ENCODE measurements at places on chromosomes 4 and X.
A peak's percentile ranks its signal among the peaks of the same experiment; 100 is the strongest.

GRCh38 chr4:60945641-60946040 is 254.5 kb upstream of the ADGRL3 start:
- DNase-seq: no peak

DNA sequence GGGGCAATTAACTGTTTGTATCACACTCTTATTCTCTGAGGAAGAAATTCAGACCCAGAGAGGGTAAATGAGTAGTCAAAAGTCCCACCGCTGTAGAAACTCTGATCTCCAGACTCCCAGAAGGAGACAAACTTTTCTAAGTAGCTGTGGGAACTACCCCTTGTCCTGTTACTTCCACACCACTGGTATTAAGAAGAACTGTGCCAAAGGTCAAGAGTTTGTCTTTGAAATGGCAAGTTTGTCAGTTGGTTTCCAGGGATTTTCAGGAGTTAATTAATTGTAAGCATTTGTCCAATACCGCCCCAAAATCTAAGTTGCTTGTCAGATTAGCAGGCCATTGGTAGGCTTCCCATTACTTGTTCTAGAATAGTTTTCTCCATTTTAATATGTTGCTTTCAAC is 85.7 kb downstream of the GC start:
- DNase-seq: no peak

DNA sequence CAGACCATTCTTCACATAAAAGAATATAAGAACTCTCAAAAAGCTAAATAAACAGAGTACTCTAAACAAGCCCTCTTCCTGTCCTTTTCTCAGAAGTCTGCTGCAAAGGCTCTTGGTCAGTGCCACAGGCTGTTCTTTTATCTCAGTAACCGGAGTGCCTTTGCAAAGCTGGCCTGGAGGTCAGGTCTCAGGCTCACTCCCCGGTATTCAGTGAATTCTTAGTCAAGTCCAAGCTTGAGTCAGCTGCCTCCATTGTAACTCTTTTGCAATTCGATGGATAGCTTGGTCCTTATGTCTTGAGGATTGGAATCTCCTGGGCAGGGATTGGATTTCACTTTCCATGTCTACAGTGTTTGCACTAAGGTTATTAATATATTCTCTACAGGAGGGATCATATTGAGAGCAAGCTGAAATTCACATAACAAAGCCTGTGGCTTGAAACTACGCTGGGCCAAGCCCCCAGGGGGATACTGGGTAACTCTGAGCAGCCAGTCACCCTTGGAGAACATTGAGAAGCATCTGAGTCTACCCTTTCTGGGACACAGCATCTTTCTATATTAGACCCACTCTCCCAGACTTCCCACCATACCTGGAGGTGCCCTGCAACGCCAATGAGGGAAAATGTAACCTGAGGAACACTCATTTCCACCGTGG is 10.0 kb upstream of the HS6ST2 start:
- no peak for DNase-seq

DNA sequence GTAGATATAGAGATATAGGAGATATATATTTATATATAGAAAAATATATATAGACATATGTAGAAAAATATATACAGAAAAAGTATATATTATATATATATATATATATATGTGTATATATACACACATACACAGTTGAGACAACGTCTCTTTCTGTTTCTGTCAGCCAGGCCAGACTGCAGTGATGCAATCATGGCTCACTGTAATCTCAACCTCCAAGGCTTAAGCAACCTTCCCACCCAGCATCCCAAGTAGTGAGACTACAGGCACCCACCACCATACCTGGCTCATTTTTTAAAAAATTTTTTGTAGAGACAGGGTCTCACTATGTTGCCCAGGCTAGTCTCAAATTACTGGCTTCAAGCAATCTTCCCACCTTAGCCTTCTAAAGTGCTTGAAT is 426.3 kb downstream of the GPM6A start:
- no peak for DNase-seq

DNA sequence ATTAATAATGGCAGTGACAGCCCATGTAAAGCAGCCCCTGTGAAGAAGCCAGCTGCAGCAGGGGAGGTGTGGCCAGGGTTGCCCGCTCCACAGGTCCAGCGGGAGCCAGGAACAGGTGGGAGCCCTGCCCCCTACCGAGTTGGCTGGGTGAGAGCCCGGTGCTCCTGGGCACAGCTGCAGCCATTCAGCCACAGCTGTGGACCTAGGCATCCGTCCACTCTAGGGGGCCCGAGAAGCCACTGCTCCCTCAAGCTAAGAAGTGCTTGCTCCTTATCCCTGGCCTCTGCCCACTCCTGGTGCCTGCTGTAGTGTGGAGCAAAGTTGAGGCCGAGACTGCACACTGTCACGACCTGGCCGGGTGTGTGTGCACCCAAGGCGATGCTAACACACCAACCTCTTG is 1469.0 kb downstream of the PCDH7 start:
- DNase-seq: no peak

GRCh38 chrX:132444936-132445335 is 43.9 kb downstream of the MBNL3 start:
- DNase-seq: no peak

DNA sequence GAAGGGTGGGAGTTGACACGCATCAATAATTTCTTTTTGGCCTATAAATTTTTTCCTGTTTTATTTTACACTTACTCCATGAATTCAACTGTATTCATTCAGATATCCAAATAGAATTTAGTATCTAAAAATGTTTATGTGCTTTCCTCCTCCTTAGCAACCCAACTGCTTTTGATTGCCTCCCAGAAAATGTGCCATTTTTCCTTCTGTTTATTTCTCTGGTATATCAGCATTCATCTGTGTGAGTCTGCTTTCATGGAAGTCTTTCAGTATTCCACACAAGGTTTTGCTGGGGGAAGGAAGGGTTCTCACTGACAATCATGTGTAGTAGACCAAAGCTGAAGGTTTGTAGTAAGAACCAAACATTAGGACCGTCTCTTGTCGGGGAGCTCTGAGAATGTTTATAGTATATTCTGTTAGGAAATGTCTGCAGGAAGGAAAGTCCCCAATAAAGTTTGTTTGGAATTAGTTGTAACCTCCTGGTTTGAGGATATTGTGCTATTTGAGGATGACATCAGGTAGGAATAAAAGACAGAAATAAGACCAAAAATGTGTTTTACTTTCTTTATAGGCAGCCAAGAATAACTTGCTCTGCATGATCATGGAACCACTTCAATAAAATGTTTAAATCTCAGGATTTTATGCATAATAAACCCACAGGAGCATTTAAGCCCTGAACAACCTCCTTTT is 673.6 kb upstream of the INTU start:
- DNase-seq: no peak

GRCh38 chr4:81628489-81628888 is 156.8 kb upstream of the RASGEF1B start:
- DNase-seq: no peak

- DNase-seq: no peak
These were observed 32.5 kb downstream of the SLC10A6 start for GRCh38 chr4:86816501-86817273.

DNA sequence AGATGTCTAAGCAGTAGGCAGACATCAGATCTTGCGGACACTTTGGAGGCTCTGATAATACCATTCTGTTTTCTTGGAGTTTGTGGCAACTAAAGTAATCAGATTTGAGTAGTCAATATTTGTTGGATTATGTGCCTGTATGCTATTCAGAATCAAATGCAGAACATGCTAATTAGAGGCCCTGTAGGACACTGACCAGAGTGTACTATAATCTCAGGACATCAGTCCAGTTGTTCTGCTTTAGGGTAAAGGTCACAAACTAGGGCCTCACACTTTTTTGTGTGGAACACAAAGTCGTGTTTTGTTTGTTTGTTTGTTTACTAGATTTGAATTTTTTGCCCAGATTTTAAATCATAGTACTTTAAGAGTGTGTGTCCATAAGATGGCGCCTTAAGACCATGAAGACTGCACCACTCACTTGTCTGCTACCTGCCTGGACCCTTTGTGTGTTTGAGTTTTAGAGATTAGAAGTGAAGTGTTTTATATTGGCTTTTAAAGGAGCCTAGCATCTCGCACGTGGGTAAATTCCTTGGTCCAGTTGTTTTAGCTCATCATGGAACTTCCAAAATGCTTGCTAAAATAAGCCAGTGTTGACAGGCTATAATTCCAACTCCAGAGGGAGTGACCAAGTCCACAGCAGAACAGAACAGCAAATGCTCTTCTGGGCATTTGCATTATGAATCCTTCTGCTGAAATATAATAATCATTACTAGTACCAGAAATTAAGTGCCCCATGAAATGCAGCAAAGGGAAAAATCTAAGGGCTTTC is 34.7 kb downstream of the IL13RA1 start:
- no peak for DNase-seq

GRCh38 chrX:41616935-41617334 is 71.8 kb upstream of the GPR34 start:
- no peak for DNase-seq

DNA sequence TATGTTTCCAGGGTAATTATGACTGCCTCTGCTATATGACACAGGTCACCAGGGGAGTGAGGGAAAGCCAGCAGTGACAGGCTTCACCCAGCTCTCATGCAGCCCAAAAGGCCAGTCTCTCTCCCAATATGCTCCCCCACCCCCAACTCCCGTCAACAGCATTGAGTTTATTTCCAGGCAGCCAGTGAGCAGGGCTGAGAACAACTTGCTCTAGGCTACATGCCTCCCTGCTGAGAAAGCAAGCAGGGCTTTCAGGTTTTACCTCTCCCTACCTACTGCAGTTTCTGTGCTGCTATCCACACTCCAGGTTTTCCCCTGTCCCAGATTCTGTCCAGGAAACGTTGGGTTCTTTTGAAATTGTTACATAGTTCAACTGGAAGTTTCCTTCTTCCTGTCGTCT is 291.4 kb downstream of the PABPC4L start:
- DNase-seq: no peak

GRCh38 chr4:147108409-147108808 is 162.7 kb upstream of the TTC29 start:
- no peak for DNase-seq

- no peak for DNase-seq
These were observed 11.2 kb upstream of the YIPF7 start for GRCh38 chr4:44662623-44663005.

GRCh38 chr4:4347585-4347984 is 39.3 kb upstream of the NSG1 start:
- no peak for DNase-seq

- DNase-seq: no peak
These were observed 12.2 kb upstream of the FGF16 start for GRCh38 chrX:77434962-77435361.

- DNase-seq: no peak
These were observed 319.1 kb upstream of the KLF3 start for GRCh38 chr4:38344929-38345328.

- no peak for DNase-seq
These were observed 272.4 kb upstream of the SMIM31 start for GRCh38 chr4:164481306-164482091.

GRCh38 chr4:126710935-126711334 is 921.8 kb upstream of the INTU start:
- DNase-seq: no peak

- DNase-seq: no peak
These were observed 3.6 kb downstream of the ANXA10 start for GRCh38 chr4:168095776-168096406.

DNA sequence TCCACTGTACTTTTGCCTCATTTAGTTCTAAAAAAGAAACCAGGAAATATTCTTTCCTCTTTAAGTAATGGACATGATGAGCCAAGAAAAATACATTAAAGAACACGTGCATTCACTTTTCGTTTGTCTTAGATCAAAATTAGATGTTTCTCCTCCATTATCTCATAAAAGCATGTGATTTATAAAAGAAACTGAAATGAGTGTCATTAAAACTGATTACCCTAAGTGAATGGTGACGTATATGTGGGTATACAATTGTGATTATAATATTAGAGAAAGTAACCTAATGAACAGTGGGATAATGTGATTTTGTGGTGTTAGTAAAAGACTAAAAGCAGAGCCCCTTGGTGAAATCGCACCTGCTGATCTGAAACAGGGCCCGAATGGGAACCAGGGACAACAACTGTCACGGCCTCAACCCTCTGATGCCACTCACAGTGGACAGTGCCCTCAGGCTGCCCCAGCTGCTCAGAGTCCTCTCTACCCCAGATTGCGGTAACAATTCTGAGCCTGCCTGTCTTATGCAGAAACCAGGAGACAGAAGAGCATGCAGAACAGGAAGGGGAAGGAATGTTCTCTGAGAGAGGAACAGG is 25.7 kb upstream of the HS6ST2 start:
- DNase-seq: no peak

DNA sequence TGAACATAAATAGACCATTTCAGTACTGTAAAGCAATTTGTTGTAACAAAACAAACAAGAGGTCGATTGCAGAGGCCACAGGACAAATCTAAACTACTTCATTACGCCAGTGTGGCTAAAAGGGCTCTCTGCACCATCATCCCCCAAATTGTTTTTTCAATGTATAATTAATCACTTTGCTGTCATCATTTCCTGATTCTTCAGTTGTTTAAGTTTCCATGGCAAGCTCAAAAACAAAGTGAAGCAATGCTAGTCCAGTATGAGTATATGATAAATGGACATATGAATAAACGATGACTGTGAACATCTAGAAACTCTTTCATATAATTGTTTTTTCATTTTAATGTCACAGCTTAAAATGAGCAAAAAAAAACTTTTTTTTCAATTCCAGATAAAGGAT is 235.4 kb upstream of the FGF13 start:
- DNase-seq: no peak

- no peak for DNase-seq
These were observed 311.9 kb downstream of the OPHN1 start for GRCh38 chrX:68121371-68121770.

GRCh38 chr4:13543839-13544605 is at the start of gene NKX3-2:
Gene NKX3-2, minus strand, starts transcription at chr4:13544508. Its CDS starts 94 bp downstream, at chr4:13544414.
- no peak for DNase-seq

DNA sequence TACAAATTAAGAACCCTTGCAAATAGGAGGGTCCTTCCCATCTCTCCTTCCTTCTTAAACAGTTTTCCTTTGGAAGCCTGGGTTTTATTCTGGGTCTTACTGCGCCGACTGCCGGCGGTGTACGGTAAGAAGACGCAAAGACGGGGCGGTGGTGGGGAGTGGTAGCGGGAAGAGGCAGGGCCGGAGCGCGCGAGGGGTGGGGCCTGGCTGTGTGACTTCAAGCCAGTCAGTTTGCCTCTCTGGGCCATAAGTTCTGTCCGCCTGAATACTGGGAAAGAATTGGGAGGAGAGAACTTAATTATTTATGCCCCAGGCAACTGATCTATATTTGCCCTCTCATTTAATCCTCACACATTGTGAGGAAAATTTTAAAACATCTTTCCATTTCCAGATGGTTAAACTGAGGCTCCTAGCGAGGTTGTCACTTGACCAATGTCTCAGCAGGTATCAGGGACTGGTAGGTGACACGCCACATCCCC is 726 bp upstream of the KANTR start:
- peak; percentile 51 for DNase-seq

GRCh38 chrX:114580336-114580735 is 3.5 kb upstream of the HTR2C start:
- DNase-seq: no peak

Measured in hematopoietic multipotent progenitor cell treated with erythropoietin and hydrocortisone succinate and interleukin-3 and kit ligand, for 17 days (in vitro differentiated cells).